ENCODE measurements at places on chromosomes 4 and X.

GRCh38 chr4:165779950-165780670 is 92.9 kb upstream of the TLL1 start:
- DNase-seq = no peak

DNA sequence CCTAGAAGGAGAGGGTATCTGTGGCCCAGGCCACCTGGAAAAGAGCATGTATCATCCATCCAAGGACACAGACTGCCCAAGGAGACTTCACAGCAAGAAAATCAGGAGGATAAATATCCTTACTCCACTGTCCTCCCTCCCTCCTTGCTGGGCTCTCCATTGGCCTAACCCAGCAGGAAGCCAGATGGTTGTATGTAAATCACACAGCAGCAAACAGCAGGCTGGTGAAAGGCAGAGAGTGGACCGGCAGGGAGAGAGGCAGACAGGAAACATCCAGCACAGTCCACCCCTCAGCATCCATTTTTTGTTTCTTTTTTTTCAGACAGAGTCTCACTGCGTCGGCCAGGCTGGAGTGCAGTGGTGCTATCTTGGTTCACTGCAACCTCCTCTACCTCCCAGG is 17.5 kb downstream of the TXK start:
- no peak for DNase-seq

GRCh38 chr4:95761426-95761825 is 78.5 kb upstream of the PDHA2 start:
- no peak for DNase-seq

GRCh38 chr4:48801016-48801715 is 21.1 kb upstream of the FRYL start:
- no peak for DNase-seq

GRCh38 chr4:40731792-40732245 is 17.9 kb upstream of the NSUN7 start:
- DNase-seq = no peak

DNA sequence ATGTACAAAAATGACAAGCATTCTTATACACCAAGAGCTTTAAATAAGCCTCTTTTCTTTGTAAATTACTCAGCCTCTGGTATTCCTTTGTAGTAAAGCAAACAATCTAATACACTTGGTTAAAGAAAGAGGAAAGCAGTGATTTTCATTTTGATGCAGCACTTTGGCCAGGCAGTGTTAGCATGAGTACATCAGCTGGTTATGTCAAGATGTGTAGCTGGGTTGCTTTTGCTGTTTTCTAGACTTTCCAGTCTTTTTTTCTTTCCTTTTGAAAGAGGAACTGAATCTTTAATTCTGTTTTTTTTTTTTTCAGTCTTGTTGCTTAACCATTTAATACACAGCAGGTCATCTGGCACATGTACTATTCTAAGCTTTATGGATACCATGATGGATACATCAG is 167.1 kb upstream of the AADAT start:
- no peak for DNase-seq

DNA sequence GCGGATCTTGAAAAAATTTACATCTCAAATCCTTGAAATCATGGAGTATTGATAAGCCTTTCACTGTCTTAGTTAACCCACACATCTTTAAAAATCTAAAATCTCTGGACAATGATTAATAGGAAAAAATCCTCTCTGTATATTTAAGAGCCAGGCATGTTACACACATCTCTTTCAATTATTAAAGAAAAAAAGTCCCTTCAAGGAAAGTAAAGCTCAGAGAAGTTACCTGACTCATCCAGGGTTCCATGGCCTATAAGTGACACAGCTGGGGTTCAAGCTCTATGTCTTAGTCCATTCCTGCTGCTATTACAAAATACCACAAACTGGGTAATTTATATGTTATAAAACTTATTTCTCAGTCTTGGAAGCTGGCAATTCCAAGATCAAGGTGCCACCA is 14.2 kb upstream of the FGF16 start:
- DNase-seq = no peak

GRCh38 chrX:134453631-134454030 is 6.3 kb upstream of the HPRT1 start:
- no peak for DNase-seq

GRCh38 chr4:107252571-107252970 is 216.5 kb upstream of the DKK2 start:
- no peak for DNase-seq

GRCh38 chrX:65837875-65838549 is 170.6 kb downstream of the MSN start:
- DNase-seq = no peak

DNA sequence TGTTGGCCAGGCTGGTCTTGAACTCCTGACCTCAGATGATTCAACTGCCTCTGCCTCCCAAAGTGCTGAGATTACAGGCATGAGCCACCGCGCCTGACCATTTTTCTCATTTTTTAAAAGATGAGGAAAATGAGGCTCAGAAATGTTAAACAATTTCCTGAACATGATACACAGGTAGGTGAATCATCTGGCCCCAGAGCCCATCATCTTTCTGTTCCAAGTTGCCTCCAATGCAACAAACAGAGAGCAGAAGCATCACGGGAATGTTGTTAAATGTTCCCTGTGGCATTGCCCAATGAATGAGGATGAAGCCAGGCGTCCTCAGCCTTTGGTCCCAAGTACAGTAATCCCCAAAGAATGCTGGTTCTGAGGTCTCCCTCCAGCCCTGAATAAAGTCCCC is 31.3 kb upstream of the ANXA5 start:
- DNase-seq = no peak

- no peak for DNase-seq
These were observed 30.4 kb downstream of the WDFY3 start for GRCh38 chr4:84936123-84936522.

- no peak for DNase-seq
These were observed 9.9 kb upstream of the AKAP14 start for GRCh38 chrX:119885554-119886428.

DNA sequence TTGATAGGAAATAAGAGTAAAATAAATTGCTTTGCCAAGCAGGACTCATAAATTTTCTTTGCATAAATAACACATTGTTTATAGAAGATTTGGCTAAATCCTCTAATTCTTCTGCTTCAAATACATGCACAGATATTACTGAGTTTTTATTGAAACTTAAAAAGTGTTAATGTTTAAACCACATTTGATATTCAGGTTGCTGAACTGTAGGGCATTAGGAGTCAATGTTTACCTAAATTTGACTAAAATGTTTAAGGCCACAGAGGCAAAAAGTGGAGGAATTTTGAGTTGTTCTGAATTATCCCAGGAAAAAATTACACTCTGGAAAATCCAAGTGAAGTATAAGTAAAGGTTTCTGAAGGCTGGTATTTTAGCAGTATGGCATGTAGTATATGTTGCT is 78.7 kb downstream of the FIP1L1 start:
- DNase-seq = no peak

- no peak for DNase-seq
These were observed 12.6 kb downstream of the RUFY3 start for GRCh38 chr4:70734168-70734954.

DNA sequence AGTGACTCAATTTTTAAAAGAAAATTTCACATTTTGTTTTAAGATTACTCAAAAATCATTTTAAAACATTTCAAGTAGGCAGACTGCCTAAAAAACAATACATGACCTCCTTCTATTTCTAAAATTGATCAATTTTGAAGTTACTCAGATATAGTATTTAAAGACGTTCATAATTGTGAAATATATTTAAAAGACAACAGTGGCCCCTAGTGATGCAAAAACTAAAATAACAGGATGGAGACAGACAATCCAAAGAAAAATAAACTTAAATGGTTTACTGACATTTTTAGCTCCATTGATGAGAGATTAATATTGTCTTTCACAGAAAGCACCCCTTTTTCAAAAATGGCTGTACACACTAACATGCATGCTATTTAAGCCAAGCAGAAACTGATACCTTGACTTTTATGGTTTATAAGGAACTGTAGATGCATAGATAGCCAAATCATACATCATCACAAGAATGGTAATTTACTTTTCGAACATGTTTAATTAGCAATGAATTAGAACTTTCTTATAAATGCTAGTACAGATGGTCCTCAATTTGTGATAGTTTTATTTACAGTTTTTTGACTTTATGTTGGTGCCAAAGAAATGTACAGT is 69.8 kb upstream of the FAT4 start:
- no peak for DNase-seq

DNA sequence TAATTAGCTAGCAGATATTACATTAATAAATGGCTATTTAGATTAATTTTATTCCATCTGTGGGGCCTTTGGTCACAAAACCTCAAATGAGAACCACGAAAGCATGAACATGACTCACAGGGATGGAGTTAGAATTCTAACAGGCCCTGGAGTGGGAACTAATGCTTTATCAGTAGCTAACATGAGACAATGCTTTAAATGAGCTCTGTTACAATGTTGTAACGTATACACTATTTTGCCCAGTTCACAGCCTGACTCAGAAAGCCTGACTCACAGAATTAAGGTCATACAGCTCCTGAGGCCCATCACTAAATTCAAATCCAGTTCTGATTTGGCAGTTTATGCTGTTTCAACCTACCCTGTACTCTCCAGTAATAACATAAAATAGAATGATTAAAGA is 23.2 kb downstream of the VEGFC start:
- no peak for DNase-seq

DNA sequence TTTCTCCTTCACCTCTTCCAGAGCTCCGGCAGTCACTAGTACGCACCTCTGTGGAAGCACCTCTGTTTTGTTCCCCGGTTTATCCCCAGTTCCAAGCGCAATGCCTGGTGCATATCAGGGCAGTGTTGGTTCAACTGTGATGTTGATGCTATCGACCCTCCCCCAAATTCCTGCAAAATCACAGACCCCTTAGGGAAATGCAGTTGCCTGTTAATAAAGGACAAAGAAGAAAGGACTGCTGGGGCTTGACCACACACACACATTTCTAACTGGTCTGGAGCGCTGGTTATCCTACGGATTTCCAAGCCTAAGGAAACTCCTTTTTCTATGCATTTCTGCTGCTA is 530 bp upstream of the NMU start:
- no peak for DNase-seq

DNA sequence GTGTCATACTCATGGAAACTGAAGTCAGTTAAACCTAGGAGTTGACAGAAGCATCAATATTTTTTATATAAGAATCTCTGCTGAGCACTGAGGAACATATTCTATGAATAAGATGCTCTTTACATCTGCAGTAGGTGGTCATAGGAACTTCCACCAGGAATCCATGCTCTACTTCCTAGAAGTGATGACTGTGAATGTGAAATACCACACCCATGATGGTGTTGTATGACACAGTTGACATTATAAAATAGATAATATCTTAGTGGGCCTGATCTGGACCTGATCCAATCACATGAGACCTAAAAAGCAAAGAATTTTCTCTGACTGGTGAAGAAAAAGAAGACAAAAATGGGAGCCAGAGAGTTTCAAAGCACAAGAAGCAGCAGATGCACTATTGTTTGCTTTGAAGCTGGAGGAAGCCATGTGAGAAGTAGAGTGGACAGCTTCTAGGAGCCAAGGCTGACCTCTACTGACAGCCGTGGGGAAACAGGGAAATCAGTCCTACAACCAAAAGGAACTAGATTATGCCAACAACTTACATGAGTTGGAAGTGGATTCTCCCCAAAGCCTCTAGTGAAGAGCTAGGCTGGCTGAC is 68.6 kb upstream of the HS3ST1 start:
- no peak for DNase-seq

GRCh38 chrX:120428309-120428708 is 40.8 kb downstream of the LAMP2 start:
- DNase-seq = no peak

GRCh38 chr4:139035650-139036049 is 20.1 kb downstream of the NOCT start:
- DNase-seq = no peak

DNA sequence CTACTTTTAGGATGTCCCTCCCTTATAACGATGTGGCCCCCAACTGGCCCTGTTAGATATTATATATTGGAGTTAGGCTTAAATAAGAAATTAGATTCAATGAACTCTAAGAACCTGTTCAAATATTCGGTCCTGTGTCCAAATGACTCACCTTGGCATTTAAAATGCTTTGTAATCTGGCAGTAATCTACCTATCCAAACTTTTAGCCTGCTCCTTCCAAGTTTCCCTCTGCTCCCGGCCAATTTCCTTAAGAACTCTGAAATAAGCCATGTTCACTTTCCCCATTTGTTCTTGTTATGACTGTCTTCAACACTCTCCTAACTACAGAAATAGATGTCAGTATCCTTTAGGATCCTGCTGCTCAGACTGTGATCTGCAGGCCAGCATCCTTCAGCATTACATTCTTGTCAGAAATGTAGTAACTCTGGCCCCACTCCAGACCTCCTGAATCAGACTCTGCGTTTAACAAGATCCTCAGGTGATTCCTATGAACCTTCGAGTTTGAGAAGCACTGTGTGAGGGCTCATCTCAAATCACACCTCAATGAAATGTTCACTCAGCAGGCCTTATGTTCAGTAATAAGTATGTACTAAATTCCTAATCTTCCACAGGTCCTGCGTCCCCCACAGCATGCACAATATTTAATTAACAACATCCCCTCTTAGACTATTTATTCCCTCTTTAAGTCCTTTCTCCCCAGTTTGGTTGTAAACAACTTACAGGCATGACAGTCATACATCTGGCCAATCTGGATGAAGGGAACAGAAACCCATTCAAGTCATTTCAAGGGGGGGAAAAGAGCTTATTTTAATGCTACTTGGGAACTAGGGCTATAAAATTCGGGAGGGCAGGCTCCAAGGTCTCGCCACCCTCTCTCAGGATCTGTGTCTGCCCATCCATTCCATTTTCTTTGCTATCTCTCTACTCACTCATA is 3.0 kb downstream of the ATP8A1 start:
- DNase-seq = no peak

DNA sequence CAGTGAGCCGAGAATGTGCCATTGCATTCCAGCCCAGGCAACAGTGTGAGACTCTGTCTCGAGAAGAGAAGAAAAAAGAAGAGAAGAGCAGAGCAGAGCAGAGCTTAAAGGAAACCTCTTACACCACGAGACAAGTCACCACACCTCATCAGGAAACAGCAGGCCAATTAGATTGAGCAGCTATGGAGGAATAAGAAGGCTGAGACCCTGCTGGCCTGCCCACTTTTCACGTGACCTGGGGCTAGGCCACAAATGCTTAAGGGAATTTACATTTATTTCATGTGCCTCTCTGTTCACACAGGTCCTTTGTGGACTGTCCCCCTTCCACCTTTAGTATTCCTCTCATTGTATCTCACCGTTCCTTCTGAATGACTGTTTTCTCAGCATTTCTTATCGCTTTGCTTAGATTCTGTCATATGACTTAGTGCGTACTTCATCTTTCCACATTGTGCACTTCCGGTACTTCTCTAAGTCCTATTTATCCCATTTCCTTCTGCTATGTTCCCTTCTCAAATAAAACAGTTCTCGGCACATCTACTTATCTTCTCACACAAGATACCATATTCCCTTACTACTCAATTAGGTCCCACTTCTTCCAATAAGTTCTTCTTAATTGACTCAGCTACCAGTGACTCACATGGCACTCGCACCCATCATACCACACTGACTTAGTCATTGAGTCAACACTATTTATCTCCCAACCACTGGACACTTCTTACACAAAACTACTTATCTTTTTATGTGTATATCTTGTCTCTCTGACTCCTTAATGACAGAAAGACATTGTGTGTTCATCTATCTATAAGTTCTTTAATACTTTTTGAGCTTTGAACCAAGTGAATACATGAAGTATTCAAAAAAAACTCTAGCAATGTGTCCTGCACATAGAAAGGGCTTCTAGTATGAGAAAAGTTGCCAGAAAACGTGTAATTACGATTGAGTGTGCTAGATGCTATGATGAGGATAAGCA is 11.0 kb downstream of the CUL4B start:
- DNase-seq = no peak

GRCh38 chr4:39458505-39459300 is at the start of the genes LIAS and RPL9:
Gene LIAS, plus strand, starts transcription at chr4:39459056. Its CDS starts 62 bp downstream, at chr4:39459118.
Gene RPL9, minus strand, starts transcription at chr4:39458922. Its CDS starts 483 bp downstream, at chr4:39458439.
- peak; percentile 86 for DNase-seq

- DNase-seq = no peak
These were observed 94.4 kb downstream of the IL15 start for GRCh38 chr4:141730805-141731204.

All from stimulated activated CD4-positive, alpha-beta T cell treated with anti-CD3 and anti-CD28 coated beads, TNF-alpha, amount 100 ng/mL, for 48 hours (primary cell).